CD4-positive, alpha-beta T cell treated with Interleukin-12 subunit alpha and Interleukin-12 subunit beta, for 1 hour (primary cell): ENCODE measurements at places on chromosomes 16 and 17.

GRCh38 chr16:56245197-56245596 lies 53.9 kb downstream of the GNAO1 start:
- DNase-seq = no peak

GRCh38 chr16:70598937-70599503 lies 47.3 kb upstream of the IL34 start:
- DNase-seq = no peak

DNA sequence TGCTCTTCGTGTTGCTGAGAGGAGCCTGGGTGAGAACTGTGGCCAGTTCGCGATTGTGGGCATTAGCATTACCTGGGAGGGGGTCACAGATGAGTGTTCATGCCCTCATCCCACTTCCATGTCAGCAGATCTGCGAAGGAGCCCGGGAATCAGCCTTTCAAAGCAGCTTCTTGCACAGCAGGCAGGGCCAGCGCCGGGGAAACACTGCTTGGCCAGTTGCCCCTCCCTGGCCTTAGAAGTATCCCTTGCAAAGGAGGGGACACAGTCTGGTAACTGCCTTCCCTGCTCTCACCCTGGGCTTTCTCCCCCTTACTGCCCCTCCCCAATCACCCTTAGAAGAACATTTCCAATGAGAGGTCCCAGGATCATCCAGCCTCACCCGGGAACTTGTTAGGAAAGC lies 42.8 kb upstream of the FOXF1 start:
- no peak for DNase-seq

DNA sequence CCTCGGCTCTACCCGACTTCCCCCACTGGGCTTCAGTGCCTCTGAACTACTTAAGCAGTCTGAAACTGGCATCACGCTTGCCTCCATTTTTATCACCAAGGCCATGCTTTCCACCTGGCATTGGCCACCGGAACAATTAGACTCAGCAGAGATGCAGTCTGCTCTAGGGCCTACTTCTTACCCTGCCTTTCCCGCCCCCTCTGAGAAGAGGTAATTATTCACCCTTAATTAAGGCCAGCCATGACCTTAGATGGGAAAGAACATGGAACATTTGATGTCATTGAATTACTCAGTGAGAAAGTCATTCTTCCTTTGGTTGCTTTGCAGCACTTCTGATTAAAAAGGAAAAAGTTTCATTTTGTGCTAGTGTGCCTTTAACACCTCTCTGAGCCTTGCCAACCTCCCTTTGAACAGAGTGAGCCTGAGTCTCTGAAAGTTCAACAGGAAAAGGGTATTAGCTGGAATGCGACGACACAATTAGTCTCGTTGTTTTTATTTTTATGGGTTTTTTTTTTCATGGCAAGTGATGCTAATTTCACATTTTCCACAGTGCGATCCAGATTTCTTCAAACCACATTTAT lies 60.9 kb upstream of the TNRC6A start:
- DNase-seq = no peak

GRCh38 chr17:32267690-32268205 lies 2.1 kb downstream of the RHBDL3 start:
- DNase-seq = peak; percentile 16

GRCh38 chr16:1974157-1975070 lies 2.6 kb downstream of the TBL3 start:
- DNase-seq = no peak

- no peak for DNase-seq
These were observed 171.0 kb downstream of the CCDC182 start for GRCh38 chr17:57574040-57574513.

- DNase-seq = no peak
These were observed 207.7 kb downstream of the LAT start for GRCh38 chr16:29192329-29193247.

DNA sequence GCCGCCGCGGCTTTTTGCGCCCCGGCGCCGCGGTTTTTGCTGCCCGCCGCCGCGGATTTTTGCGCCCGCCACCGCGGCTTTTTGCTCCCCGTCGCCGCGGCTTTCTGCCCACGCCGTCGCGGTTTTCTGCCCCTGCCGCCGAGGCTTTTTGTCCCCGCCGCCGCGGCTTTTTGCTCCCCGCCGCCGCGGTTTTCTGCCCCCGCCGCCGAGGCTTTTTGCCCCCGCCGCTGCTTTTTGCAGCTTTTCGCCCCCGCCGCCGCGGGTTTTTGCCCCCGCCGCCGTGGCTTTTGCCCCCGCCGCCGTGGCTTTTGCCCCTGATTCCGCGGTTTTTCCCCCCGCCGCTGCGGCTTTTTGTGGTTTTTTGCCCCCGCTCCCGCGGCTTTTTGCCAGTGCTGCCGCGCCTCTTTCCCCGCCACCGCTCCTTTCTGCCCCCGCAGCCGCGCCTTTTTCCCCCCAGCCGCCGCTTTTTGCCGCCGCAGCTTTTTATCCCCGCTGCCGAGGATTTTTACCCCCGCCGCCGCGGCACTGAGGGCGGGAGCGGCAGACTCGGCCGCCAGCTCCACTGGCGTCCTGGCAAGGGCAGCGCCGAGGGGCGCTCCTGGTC lies 518.6 kb upstream of the WSB1 start:
- no peak for DNase-seq

DNA sequence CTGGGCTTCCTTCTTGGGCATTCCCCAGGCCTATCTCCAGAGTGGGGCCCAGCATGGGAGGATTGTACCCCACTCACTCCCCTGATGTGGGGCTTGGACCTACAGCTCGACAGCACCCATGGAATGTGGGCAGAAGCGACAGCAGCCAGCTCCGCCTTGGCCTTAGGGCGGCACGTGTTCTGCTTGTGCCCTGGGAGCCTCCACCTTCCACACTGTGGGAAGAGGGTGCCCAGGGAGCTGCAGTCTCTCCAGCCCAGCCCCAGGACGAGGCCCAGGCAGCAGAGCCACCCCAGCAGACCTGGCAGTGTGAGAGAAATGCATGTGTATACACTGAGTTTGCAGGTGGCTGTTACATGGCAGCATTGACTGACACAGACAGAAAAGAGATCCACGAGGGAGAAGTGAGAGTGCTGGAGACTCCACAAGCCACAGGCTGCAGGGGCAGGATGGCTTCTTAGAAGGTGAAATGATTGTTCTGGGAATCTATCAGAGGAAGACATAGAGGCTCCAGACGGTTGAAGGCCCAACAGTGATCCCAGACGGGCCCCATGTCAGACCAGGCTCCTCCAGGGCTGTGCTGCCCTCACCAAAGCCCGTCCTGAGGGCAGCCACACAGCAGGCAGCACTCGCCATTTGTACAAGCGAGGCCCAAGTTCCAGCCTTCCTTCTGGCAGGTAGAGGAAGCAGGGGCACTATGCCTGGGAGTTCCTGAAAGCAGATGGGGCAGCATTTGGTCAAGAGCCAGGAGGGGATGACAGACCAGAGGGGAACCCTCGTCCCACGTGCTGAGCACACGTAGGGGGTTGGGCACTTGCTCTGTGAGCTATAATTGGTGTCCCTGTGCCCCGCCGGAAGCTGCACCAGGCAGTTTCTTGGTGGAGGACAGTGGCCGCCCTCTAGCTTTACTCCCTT lies 2.8 kb upstream of the DNASE1 start:
- no peak for DNase-seq

GRCh38 chr16:88369447-88370008 lies 13.2 kb upstream of the ZNF469 start:
- DNase-seq = no peak

DNA sequence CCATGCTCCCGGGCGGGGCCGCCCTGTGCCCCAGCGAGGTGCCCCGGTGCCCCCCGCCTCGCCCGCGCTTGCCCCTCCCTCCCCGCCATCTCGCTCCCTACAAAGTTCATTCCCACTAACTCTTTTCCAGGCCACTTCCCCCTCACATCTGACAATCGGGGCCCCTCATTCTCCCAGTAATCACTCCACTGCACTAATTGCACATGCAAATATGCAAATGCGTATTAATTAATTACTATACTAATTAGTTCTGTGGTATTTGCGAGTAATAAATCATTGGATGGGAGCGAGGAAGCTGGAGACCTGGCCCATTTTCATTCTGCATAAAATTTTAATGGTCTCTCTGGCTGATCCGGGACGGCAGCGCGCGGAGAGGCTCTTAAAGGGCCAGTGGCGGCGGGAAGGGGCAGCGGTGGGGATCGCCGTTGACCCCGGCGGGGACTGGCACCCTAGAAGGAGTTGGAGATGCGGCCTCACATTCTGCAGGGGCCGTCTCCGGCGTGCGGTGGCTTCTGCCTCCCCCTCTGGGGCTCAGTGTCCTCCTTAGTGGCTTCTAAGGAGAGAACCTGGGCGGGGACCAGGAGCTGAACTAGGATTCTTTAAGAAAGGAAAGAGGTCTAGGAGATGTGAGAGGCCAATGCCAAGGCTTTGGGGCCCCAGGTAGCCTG lies 8.4 kb upstream of the PPP1R1B start:
- DNase-seq = no peak

DNA sequence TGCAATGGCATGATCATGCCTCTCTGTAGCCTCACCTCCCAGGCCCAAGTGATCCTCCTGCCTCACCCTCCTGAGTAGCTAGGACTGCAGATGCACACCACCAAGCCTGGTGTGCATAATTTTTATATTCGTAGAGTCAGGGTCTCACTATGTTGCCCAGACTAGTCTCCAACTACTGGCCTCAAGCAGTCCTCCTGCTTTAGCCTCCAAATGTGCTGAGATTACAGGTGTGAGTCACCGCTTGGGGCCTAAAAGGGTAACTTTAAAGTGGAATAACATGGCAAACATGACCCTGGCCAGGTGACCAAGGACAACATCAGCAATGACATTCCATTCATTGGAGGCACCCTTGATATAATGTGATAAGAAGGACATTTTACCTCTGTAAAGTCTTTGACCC lies 26.1 kb downstream of the HSBP1 start:
- DNase-seq = no peak

DNA sequence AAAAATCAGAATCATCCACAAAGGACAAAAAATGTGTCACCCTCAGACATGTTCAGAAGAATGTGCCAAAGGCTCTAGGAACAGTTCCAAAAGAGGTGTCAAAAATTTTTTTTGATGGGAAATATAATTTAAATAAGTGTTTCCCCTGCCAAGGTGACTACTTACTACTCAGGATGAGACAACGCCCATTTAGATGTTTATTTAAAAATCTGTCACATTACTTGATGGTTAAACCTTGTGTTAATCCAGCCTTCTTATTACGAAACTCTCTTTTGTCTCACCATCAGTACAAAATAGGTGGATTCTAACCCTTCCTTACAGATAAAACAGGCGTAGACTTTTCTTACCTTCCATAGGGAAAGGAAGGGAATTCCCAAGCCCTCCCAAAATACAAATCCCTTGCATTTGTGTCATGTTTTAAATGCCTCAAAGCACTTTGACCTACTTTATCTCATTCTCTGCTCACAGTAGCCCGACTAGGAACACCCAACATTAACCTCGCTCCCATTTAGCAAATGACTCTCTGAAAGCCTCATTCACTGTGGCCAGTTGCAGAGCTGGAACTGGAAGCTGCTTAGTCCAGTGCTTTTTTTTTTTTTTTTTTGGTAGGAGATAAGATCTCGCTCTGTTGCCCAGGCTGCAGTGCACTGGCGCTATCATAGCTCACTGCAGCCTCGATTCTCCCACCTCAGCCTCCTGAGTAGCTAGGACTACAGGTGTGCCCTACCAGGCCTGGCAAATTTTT lies 5.8 kb upstream of the GNA13 start:
- DNase-seq = no peak

- DNase-seq = no peak
These were observed 20.1 kb downstream of the PLD6 start for GRCh38 chr17:17186051-17186450.

DNA sequence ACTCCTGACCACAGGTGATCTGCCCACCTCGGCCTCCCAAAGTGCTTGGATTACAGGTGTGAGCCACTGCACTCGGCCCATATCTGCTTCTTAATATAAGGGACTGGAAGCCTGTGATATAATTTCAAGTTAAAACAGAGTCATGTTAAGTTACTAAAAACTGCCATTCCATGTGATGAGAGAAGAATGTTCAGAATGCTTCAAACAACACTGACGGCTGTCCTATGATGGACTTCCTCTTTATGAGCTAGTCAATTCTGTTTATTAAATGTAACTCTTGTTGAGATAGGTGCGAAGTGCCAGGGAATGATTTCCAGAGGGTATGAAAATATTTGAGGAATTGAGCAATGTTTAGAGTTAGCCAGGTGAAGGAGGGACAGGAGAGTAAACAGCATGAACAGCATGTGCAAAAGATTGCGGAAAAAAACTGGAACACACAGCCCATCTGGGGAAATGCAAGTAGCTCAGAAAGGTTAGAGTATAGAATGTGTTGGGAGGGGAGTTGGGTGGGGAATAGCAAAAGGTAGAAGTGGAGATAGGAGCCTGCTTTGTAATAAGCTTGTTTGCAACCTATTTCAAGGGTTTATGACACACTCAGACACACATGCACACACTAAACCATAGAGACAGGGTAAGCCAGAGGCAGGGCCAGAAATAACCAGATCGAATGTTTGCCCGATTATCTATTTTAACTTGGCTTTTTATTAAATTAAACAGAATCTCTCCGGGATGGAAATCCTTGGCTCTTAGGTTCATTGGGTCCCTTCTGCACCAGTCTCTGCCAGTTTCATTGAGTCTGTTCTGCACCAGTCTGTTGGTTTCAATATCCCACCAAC lies 135.6 kb upstream of the COX10 start:
- DNase-seq = no peak

DNA sequence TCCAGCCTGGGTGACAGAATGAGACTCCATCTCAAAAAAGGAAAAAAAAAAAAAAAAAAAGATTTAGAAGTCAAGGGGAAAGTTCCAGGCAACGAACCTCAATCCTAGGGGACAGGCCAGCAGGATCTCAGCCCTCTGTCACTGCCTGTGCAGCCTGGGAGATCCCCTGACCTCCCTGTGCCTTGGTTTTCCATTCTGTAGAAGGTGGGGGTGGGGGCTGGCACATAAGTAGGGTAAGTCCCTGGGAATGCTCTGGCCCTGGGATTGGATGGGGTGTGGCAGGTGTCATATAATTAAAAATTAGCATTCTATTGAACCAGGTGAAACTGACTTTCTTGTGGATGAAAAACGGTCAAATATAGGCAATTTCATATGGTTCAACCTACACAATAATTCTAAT lies 90.5 kb downstream of the C16orf78 start:
- no peak for DNase-seq

- no peak for DNase-seq
These were observed 34.7 kb downstream of the CCDC57 start for GRCh38 chr17:82177761-82178498.

GRCh38 chr17:27066315-27066714 lies 227.6 kb upstream of the WSB1 start:
- DNase-seq = no peak

GRCh38 chr17:78258323-78259191 lies 27.1 kb downstream of the TMEM235 start:
- peak; percentile 73 for DNase-seq
